ENCODE measurements at places on chromosomes 2 and 18. TPM values are rescaled to one million over a fixed set of nuclear protein-coding genes. Genes with fewer than 3 reads are reported as not detected.

Gene PFN4
- total RNA-seq: not detected

- no peak for DNase-seq
Measured at GRCh38 chr2:213249502-213249901, 34.8 kb upstream of the SPAG16 start.

Gene GREB1
- 14.7 TPM for total RNA-seq

GRCh38 chr18:50820901-50821520 is 1.2 kb upstream of the MRO start:
- peak; percentile 26 for DNase-seq

DNA sequence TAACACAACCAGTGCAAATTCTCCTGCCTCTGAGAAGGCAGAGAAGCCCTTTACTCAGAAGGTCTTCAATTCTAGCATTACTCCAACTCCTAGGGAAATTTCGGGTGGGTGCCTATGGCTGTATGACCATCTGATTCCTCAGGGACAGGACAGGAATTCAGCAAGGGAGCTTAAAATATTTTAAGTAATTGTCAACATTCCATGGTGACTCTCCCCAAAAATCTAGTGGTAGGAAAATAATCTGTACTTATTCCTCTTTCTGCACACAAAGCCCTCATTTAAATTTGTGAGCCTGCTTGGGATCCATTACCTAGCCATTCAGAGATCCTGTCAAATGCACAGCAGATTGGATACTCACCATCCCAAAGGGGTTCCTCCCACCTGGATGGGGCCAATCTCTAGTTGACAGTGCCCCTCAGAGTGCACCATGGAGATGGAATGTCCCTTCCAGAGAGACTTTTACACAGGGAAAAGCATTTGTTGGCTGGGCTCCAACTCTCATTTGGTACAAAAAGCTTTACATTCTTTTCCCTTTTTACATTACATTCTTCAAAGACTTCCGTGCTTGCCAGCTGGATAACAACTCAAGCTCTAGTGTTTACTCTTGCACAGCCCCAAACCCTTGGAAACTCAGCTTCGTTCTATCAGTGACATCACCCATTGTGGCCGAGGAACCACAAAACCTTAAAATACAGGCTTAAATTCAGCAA is 3.1 kb upstream of the TMEM150A start:
- DNase-seq: no peak

Gene TEKT4
- not detected for total RNA-seq

Gene RGPD4
- not detected for total RNA-seq

Gene TUBA4A
- 5.0 TPM for total RNA-seq

GRCh38 chr2:240155048-240155744 is 14.7 kb upstream of the OTOS start:
- DNase-seq: no peak

- no peak for DNase-seq
Measured at GRCh38 chr18:8890957-8891464, 185.7 kb downstream of the MTCL1 start.

DNA sequence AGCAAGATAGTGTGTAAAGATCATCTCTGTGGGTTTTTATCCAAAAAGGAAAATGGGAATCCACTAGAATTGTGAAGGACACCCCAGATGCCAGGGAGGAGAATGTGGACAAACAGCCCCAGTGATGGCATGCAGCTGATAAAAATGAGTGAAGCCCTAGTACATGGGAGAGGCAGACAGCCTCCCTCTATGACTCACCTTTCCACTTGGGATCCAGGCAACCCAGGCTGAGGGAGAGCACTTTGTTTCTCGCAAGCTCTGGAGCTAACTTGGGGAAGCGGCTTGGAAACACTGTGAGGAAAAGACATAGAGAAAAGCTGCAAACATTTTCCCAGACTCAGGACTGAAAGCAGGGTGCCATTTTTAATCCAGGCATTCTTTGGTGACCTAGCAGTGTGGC is 5.3 kb upstream of the FLACC1 start:
- no peak for DNase-seq

- DNase-seq: no peak
Measured at GRCh38 chr2:61649021-61649420, 110.9 kb upstream of the XPO1 start.

- no peak for DNase-seq
Measured at GRCh38 chr2:65019675-65020195, 30.5 kb downstream of the SLC1A4 start.

DNA sequence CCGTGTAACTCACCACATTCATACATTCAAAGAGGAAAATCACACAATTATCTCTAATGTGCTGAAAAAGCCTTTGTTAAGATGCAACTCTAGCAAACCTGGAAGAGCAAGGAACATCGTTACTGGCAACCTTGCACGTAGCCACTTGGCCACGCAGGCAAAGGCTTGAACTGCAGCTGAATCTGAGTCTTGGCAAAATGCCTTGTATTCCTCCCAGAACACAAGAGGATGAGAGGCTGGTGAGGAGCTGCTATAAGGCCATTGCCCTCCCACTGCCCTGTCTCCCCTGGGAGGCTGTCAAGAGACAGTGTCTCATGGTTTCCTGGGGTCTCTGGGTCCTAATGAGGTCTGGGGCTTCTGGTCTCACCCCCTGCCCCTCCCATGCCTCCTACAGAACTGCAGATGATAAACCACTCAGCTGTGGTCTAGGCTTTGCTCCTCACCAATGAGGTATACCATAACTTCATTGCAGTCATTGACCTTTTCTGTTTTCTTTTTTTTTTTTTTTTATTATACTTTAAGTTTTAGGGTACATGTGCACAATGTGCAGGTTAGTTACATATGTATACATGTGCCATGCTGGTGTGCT is 141.4 kb downstream of the SPP2 start:
- peak; percentile 12 for DNase-seq

Gene CFAP221
- 2.7 TPM for total RNA-seq

DNA sequence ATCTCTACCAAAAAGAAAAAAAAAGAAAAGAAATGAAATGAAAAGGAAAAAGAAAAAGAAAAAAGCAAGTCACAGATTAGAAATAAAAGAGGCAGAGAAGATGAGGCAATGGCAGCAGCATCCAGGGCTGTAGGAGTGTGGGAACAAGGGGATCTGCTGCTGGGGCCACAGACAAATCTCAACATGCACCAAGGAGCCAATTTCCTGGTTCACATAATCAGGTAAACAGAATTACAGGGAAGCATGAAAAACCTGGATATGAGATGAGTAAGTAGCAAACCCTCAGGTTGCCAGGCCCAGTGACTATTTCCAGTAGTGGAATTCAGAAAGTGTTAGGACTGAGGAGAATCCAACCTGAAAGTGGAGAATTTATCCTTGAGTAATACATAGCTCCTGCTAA is 77.4 kb upstream of the ARHGAP28 start:
- DNase-seq: no peak

Gene PDE11A
- 2.6 TPM for total RNA-seq

GRCh38 chr2:220499225-220499624 is 871.8 kb downstream of the SLC4A3 start:
- no peak for DNase-seq

- DNase-seq: no peak
Measured at GRCh38 chr2:132760405-132760804, 90.4 kb upstream of the LYPD1 start.

GRCh38 chr2:150469706-150470274 is 17.7 kb downstream of the RND3 start:
- no peak for DNase-seq

Gene C2orf81
- total RNA-seq: 2.8 TPM

Gene GALNT5
- not detected for total RNA-seq

- peak; percentile 30 for DNase-seq
Measured at GRCh38 chr18:53380063-53380639, 844.3 kb downstream of the MBD2 start.

Gene FSHR
- total RNA-seq: not detected

- no peak for DNase-seq
Measured at GRCh38 chr2:204339212-204339715, 206.0 kb upstream of the PARD3B start.

GRCh38 chr2:104444392-104444791 is 409.5 kb upstream of the POU3F3 start:
- no peak for DNase-seq

DNA sequence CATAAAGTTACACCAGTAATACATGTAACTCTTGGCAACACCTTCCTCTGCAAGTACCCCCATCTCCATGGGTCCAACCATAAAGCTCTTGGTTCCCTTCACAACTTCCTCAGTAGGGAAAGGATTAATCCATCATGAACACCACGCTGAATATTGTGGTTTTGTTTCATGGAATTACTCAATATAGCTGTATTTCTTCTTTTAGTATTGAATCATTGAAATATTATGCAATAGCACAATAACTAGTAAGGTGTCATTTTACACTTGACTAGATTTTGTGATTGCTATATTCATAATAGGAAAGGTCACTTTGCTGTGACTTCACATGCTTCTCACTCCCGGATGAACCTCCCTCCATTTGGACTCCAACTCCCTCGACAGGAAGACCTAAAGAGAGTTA is 29.7 kb upstream of the PID1 start:
- DNase-seq: no peak

GRCh38 chr2:48039209-48039990 is 133.1 kb upstream of the FBXO11 start:
- DNase-seq: no peak

DNA sequence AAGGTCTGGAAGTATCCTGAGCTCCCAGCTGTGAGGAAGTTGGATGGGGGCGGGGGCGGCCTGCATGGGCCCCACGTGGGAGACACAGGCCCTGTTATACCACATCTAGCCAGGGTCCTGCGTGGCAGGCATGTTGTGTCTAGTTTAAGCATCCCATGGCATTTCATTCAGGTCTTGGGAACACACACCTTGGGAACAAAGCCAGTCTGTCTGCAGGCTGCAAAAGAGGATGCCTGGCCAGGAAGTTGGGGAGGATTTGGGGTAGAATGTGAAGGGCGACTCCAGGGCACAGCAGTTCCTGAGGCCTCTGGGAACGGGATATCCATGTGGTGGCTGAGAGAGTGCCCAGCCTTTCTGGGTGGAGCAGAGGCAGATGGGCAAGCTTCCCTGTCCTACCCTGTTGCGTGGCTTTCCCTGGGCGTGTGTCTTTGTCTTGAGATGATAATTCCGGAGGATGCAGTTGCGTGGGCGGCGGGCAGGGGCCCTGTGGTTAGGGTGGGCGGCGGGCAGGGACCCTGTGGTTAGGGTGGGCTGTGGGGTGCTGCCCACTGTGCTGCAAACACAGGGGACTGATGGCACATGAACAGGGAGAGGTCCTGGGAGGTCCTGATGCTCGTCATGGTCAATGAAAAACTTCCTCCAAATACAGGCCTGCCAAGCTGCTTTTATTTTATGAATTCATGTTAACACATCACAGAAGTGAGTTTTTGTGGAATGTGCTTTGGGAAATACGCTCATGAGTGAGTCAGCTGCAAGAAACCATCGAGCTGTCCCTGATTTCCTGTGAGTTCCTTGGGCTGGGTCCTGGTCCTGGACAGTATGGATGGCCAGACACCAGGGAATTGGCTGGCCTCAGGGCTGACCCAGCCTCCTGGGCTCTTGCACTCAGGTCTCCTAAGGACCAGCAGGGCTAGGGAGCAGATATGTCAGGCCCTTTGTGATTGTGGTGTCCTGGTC is 90.0 kb upstream of the HS6ST1 start:
- no peak for DNase-seq

DNA sequence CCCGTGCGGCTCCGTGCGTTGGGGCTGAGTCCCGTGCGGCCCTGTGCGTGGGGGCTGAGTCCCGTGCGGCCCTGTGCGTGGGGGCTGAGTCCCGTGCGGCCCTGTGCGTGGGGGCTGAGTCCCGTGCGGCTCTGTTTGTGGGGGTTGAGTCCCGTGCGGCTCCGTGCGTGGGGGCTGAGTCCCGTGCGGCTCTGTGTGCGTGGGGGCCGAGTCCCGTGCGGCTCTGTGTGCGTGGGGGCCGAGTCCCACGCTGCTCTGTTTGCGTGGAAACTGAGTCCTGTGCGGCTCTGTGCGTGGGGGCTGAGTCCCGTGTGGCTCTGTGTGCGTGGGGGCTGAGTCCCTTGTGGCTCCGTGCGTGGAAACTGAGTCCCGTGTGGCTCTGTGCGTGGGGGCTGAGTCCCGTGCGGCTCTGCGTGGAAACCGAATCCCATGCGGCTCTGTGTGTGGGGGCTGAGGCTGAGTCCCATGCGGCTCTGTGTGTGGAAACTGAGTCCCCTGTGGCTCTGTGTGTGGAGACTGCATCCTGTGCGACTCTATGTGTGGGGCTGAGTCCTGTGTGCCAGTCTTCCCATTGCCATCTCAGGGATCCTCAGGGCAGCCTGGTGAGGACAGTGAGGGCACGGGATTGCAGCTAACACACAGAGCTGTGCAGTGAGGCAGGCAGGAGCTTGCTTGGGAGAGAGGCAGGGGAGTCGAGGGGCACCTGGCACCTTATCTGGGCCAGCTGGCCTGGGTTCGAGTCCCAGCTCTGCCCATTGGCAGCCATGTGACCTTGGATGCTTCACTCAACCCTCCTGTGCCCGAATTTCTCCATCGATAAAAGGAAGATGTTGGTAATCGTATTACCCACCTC is 44.5 kb downstream of the LDLRAD4 start:
- DNase-seq: no peak

GRCh38 chr18:25042641-25043051 is 309.3 kb downstream of the ZNF521 start:
- peak; percentile 95 for DNase-seq

DNA sequence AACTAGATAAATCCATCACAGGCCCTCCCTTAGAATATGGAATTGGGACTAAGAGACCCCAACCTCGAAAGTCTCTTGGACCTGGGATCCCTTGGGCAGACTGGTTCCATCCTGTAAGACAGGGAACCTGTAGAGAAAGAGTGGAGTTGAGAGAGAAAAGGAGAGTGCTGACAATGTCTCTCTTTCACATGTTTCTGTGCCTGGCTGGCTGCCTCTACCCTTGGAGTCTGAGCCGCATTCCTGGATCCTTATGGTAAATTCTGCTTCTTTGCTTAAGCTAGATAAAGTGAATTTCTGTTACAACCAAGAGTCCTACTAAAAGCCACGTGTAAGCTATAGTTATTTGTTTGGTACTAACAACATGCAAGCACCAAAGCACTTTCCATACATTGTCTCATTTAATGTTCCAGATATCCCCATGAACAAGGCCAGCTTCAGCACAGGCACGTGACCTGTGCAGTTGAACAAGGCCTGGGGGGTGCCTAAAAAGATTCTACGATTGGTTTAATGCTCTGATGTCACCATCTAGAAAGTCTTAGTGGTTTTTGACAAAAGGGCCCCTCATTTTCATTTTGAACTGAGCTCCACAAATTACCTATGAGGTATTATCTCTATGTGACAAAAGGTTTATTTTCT is 2.1 kb upstream of the PUM2 start:
- no peak for DNase-seq

GRCh38 chr2:222355860-222356259 is 57.1 kb upstream of the PAX3 start:
- peak; percentile 14 for DNase-seq

DNA sequence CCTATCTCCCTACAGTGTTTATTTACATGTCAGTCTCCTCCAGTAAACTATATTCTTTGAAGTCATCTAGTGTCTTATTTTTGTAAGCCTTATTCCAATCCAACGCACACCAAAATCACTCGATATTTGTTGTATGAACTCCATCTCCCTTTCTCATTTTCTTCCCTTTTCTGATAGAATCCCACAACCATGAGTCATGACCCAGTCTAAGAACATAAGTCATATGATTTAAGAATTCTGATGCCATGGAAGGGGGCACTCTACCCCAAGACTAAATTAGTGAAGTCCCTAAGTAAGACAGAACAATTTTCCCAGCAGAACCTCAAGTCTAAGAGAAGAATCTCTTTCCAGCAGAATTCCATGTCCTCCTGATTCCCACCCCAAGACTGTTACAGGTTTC is 5.4 kb downstream of the CHMP3 start:
- DNase-seq: no peak
